ENCODE measurements at places on chromosomes 12 and 14. TPM values are rescaled to one million over a fixed set of nuclear protein-coding genes. Genes with fewer than 3 reads are reported as not detected.
A peak's percentile ranks its signal among the peaks of the same experiment; 100 is the strongest.

The CAPZA3 gene
- not detected for total RNA-seq

GRCh38 chr12:81610955-81611889 lies 147.9 kb downstream of the PPFIA2 start:
- H3K4me1 ChIP-seq = peaks cover 15% of the 10 kb centered on the region
- H3K36me3 ChIP-seq = no peaks in the 10 kb centered on the region
- H3K27me3 ChIP-seq = no peaks in the 10 kb centered on the region
- DNase-seq = peak; percentile 40

DNA sequence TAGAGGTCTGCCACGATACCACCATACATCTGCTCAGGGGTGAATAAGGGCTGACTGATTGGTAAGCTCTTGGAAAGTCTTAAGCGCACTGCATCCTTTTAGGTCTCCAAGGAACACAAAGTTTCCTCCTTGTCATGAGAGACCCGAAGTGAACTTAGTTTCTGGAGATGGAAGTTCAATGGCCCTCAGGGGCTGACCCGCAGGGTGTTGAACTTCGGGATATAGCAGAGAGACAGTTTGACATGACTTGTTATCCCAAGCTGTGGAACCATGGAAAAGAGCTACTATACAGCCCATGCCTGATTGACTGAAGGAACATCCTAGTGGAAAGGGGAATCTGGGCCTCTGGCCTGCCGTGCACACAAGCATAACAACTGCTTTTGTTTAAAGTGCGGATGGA lies 26.9 kb upstream of the CPNE8 start:
- no peak overlapping the region for H3K27ac ChIP-seq
- no peak overlapping the region for H3K4me3 ChIP-seq
- H3K36me3 ChIP-seq = no peaks in the 10 kb centered on the region
- no peak for DNase-seq

GRCh38 chr14:24339284-24340151 lies at the start of gene RIPK3:
TSS of gene RIPK3 (minus strand) at chr14:24339991. CDS start at chr14:24339826, 165 bp downstream.
- H3K4me1 ChIP-seq = no peaks in the 10 kb centered on the region
- DNase-seq = no peak
- H3K27me3 ChIP-seq = peaks cover 98% of the 10 kb centered on the region
- H3K27ac ChIP-seq = no peak within 1 kb of the TSS

The GYS2 gene
- not detected for total RNA-seq

DNA sequence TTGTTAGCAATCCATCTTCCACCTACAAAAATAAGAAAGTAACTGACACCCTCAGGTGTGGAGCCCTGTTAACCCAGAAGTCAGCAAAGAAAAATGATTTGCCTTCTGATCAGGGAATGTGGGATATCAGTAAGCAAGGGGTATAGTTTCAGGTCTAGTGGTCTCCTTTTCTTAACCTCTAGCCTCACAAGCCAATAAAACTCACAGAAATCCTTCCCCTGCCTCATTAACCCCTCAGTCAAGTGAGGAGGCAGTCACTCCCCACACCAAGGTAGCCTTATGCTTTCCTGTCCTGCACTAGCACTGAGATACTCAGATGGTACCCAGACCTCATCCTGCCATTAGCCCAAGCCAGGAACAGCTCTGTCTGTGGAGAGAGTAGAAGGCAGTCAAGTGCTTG lies 103.4 kb upstream of the VASH1 start:
- no peak overlapping the region for H3K4me3 ChIP-seq
- no peaks in the 10 kb centered on the region for H3K27me3 ChIP-seq
- no peak for DNase-seq

DNA sequence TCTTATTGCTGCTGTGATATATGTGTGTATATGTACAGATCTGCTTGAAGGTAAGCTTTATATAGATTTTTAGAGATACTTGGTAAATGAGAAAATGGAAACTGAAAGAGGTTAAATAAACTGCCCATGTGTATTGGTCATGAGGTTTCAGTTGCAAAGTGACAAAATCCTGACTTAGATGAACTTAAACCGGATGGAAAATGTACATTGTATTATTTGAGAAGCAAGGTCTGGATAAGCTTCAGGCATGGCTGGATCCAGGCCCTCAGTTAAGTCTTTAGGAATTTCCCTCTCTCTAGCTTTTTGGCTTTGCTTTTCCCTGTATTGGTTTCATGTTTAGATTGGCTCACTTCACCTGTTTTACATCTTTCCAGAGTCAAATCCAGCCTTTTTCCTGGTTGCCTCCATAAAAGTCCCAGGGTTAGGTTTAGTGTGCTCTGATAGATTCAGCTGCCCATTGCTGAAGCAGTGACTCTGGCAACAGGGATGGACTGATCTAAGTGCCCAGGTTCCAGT lies 21.0 kb upstream of the MAP1LC3B2 start:
- H3K27me3 ChIP-seq = no peaks in the 10 kb centered on the region
- H3K4me1 ChIP-seq = no peaks in the 10 kb centered on the region
- no peaks in the 10 kb centered on the region for H3K36me3 ChIP-seq
- no peak overlapping the region for H3K4me3 ChIP-seq
- DNase-seq = no peak

DNA sequence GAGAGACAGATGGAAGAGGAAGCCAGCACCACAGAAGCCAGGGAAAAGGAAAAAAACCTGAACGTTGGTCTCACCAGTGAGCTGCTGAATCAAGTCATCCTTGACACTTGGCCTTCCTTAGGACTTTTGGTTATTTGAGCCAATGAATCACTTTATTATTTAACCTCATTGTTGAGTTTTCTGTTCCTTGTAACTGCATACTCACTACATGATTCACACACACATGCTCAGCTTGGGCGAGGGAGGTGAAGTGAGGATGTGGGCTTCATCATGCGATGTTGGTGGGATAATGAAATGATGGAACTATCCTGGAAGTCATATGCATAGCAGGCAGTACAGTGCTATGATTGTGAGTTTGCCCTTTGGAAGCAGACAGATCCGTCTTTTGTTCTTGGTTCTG lies 40.6 kb upstream of the RPH3A start:
- no peaks in the 10 kb centered on the region for H3K36me3 ChIP-seq
- no peak overlapping the region for H3K27ac ChIP-seq
- no peaks in the 10 kb centered on the region for H3K27me3 ChIP-seq
- H3K4me1 ChIP-seq = no peaks in the 10 kb centered on the region
- DNase-seq = no peak

DNA sequence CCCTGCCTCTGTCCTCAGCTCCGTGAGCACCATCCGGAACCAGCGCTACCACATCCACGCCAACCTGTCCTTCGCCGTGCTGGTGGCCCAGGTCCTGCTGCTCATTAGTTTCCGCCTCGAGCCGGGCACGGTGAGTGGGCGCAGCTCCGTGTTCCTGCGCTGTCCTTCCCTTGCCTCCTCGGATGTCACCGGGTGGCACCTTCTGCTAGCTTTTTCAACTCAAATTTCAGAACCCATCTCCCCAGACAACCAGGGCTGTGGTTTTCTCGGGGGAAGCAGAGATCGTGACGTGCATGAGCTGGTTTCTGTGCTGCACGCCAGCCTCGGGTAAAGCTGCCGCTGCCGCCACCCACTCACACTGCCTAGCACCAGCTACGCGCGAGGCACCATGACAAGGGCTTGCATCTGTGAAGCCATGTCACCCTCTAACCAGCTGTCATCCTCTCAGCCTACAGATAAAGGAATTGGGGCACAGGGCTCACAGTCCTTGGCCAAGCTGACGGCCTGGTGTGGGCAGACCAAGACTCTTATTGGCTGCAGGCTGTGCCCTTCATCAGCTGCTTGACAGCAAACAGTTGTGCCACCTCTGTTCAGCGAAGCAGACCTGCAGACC lies 152.1 kb downstream of the ADGRD1 start:
- peaks cover 7% of the 10 kb centered on the region for H3K36me3 ChIP-seq
- H3K27ac ChIP-seq = no peak overlapping the region
- no peaks in the 10 kb centered on the region for H3K27me3 ChIP-seq
- DNase-seq = no peak

The PIANP gene
- 0.36 TPM for total RNA-seq

DNA sequence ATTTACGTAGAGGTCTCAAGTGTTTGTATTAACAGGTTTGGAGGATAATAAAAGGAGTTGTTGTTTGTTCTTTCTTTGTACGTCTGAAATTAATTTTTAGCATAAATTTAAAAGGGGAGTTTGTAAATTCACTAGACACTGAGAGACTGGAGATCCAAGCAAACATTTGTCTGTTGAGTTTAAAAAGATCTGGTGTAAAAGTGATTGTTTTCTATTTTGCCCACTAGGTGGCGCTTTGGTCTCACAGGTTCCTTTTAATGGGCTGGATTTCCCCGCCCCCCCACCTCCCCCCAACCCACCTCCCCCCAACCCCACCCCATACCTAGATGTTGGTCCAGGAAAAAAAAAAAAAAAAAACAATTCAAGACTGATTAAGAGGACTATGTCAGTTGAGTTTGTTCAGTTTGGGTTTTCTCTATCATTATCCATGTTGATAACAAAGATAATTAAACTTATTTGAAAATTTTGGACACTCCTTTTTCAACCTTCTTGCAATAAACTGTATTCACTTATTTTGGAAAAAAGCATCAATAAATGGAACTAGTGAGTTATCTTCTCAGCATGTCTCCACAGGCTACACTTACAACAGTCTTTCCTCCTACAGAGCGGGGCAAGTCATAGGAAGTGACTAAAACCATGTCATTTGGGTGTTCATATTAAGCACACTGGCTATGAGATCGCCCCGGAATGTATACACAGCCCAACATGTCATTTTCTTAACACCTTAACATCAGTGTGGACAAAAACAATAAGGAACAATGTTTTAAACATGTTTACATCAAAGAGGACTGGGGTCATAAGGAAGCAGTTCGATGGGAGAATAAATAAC lies 841.1 kb downstream of the NRXN3 start:
- H3K27me3 ChIP-seq = no peaks in the 10 kb centered on the region
- peak; percentile 56 for DNase-seq
- H3K4me3 ChIP-seq = no peak overlapping the region
- no peaks in the 10 kb centered on the region for H3K36me3 ChIP-seq
- H3K27ac ChIP-seq = no peak overlapping the region

The NXPH4 gene
- total RNA-seq = 0.80 TPM

DNA sequence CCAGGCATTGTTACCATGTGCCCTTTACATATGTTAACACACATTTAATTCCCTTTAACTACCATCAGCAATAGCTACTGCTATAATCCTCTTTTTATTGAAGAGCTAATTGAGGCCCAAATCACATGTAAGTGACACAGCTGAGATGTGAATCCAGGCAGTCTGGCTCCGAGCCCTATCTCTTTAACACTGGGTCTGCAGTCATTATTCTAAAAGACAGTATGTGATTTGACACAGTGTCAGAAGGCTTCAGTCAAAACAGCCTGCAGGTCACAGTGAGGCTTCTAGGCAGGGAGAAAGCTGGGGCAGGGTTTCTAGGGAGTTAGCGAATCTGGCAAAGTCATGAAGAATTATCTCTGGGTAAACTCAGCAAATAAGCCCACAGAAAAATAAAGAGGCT lies 148.2 kb downstream of the KIF21A start:
- peak overlapping the region; percentile 32 for H3K27ac ChIP-seq
- no peaks in the 10 kb centered on the region for H3K4me1 ChIP-seq
- H3K27me3 ChIP-seq = no peaks in the 10 kb centered on the region
- DNase-seq = no peak
- H3K4me3 ChIP-seq = no peak overlapping the region
- no peaks in the 10 kb centered on the region for H3K36me3 ChIP-seq

GRCh38 chr14:58072288-58073071 lies 79.5 kb downstream of the ARMH4 start:
- DNase-seq = peak; percentile 85
- H3K36me3 ChIP-seq = peaks cover 7% of the 10 kb centered on the region
- no peak overlapping the region for H3K4me3 ChIP-seq
- no peaks in the 10 kb centered on the region for H3K27me3 ChIP-seq
- H3K4me1 ChIP-seq = peaks cover 4% of the 10 kb centered on the region

All from cardiac muscle cell (in vitro differentiated cells and primary cell).